Fibroblast of skin of scalp (primary cell): ENCODE measurements at places on chromosomes 3 and 15.
A peak's percentile ranks its signal among the peaks of the same experiment; 100 is the strongest.

- DNase-seq = no peak
These were observed 37.5 kb upstream of the CHST2 start for GRCh38 chr3:143081844-143082778.

- no peak for DNase-seq
These were observed 264.5 kb upstream of the RASGRP1 start for GRCh38 chr15:38829086-38829485.

DNA sequence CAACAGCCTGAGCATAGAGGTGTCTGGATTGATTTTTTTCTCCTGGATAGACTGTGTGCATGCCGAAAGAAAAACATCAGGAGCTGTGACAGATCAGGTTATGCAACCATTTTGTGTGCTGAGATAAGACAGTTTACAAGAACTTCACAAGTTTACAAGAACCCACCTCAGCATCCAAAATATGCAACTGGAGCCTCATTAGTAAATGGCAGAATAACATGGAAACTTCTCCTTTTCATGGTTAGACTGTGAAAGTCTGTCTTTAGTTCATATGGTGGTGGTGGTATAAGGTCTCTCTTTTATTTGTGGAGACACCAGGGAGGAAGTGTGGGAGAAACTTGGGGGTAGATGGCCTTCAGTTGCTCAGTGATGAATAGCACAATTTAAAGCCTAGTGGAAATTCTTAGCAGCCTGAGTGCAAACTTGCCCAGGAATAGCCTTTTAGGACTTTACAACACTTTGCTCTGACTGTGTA is 3.7 kb upstream of the ZNF609 start:
- no peak for DNase-seq

DNA sequence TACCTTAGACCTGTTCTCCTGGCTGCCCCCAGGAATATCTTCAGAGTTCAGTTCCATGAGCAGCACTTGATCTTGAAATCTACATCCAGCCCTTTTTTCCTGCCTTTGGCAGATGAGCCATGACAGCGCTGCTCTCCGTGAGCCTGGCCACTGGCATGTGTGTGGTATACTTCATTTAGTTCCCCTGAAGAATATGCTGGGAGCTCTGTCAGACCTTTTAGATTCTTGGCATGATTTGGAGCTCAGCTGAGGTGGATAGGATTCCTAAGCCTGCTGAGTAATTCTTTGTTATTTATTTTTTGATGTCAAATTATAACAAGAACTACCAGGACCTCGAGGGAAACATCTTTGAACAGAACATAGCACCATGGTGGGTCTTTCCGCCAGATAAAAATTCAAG is 121.7 kb downstream of the EDEM1 start:
- peak; percentile 10 for DNase-seq

DNA sequence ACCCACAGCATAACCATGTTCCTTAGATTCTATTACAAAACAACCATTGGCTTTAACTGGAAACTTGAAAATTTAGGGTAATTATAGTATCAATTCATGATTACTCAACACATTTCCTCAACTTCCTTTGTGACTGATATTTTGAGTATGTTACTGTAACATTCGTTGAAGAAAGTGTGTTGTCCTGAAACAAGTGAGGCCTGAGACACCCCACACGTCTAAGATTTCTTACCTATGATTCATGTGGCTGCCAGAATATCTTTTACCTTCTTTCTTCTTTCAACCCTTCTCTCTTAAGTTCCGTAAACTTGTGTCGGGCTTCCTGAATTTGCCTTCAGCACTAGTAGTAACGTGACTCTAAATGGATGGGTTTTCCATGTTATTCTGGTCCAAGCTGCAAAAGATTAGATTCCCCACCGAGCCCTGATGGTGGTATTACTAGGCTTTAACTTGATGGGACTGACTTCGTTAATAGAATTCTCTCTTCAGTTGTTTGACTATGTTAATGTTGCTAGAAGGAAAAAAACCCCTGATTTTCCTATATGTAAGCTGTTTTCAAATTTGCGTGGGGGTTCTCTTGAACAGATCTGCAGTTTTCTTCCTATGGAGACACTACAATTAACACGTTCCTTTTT is 296.0 kb upstream of the ICE2 start:
- DNase-seq = no peak

- no peak for DNase-seq
These were observed 118.9 kb upstream of the MEIS2 start for GRCh38 chr15:37219211-37219701.

- peak; percentile 86 for DNase-seq
These were observed 227.7 kb downstream of the ADAMTS17 start for GRCh38 chr15:100114100-100114499.
